ENCODE measurements at places on chromosomes 4 and X. TPM values are rescaled to one million over a fixed set of nuclear protein-coding genes. Genes with fewer than 3 reads are reported as not detected.

DNA sequence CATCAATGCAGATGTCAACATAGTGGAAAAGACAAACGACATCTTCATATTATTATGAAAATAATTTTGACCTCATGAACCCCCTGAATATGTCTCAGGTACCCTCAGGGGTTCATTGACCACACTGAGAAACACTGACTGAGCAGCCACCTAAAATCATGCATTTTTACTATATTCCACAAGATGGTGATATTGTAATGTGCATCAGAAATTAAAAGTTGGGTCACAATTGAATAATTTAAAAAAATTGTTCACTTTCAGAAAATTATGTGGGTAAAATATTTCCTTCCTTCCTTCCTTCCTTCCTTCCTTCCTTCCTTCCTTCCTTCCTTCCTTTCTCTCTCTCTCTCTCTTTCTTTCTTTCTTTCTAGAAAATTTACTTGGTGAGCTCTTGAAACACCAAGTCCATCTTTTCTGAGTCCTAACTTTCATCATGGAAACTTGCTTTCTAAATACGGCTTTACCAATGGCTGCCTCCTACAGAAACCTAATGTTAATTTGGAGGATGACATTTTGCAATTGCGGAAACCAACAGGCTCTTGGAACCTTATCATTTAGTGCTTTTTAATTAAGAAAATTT lies 103.6 kb downstream of the RTL3 start:
- DNase-seq: no peak

DNA sequence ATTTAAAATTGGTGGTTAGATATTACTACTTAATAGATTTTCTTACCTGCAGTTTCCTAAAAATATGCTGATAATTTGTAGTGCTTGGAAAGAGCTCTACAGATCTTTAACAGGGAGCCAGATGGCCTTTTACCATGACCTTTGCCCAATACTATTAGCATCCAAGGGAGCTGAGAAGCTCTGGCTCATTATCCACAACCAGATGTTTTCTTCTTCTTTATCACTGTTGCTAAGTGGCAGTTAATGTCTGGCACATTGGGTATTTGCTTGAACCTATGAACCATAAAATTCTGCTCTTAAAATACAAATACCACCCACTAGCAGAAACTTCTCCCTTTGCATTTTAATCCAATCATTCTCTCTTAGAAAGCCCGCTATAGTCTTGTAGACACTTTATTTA lies 1480.3 kb downstream of the C4orf33 start:
- no peak for DNase-seq

DNA sequence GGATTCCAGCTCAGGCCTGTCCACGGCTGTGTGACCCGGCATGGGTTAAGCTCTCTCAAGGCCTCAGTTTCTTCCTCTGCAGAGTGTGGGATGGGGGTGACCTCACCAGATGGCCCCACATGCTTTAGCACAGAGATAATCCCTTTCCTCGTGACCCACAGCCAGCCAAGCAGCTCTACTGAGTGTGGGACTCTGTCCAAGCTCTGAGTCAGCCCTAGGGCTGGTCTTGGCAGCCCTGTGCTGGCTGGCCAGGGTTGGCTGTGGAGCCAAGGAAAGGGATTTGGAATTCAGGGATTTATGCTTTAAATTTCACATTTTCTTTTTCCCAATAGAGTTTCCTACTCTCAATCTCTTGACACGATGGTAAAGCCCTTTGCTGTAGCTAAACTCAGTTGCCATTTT lies 19.7 kb upstream of the SPON2 start:
- peak; percentile 90 for DNase-seq

DNA sequence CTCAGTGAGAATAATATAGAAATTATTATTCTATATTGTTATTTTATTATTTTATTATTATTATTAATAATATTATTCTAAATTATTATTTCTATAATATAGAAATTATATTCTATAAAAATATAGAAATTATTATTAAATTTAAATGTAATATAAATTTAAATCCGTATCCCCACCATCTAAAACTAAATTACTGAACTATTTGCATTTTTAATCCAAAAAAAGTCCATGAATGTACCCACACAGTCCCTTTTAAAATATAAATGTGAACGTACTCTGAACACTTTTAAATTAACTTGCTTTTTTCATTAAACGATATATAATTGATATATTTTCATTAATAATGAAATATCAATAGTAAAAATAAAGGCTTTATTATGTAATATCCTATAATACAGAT lies 248.3 kb upstream of the PCDH7 start:
- no peak for DNase-seq

DNA sequence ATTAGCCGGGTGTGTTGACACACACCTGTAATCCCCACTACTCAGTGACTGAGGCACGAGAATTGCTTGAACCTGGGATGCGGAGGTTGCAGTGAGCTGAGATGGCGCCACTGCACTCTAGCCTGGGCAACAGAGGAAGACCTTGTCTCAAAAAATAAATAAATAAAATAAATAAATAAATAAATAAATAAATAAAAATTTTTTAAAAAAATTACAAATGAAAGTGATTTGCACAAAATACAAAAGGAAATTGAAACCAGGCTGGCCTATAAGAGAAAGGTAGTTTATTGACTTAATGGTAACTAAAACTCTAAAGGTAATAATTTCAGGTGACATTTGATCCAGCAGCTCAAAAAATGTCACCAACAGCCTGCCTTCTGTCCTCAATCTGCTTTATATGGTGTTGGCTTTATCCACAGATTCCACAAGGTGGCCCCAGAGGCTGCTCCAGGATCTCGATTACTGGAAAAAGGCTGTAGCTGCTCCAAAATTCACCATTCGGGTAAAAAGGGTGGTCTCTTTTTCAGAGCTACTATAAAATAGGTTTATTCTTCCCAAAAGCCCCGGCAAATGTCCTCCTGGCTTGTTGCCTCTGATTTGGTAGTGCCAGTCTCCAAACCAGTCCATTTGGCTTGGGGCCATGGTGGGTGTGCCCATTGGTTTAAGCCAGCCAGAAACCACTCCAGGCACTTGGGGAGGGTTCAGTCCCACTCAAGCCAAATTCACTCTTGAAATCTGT lies 61.4 kb upstream of the TRIM2 start:
- DNase-seq: no peak

Gene ETDB
- not detected for total RNA-seq

Gene UGT2B11
- not detected for total RNA-seq

DNA sequence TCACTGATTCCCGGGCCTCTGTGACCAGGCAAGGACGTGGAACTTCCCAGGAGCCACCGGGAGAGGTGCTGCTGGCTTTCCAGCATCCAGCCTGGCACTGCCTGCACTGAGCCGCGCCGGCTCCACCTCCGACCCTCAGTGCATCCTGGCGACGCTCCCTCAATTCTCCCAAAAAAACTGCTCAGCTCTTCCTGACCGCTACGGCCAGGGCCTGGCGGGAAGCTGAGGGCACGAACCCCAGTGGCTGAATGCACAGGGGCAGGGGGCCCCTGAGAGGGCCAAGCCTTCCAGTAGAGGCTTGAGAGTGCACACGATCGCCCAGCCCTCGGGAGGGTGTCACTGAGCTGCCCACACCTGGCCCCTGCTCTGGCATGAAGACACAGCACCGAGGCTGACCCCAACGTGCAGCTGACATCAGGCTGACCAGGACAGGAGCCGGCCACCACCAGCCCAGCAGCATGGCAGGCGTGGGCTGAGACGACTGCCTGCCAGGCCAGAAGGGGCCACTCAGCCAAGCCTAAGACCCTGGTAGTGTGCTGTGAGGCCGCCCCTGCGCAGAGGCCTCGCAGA lies 6.9 kb downstream of the CTBP1 start:
- DNase-seq: peak; percentile 72

- DNase-seq: no peak
Measured at GRCh38 chrX:68462197-68462596, 28.9 kb upstream of the OPHN1 start.

- no peak for DNase-seq
Measured at GRCh38 chr4:152258804-152259708, 276.8 kb downstream of the FBXW7 start.

DNA sequence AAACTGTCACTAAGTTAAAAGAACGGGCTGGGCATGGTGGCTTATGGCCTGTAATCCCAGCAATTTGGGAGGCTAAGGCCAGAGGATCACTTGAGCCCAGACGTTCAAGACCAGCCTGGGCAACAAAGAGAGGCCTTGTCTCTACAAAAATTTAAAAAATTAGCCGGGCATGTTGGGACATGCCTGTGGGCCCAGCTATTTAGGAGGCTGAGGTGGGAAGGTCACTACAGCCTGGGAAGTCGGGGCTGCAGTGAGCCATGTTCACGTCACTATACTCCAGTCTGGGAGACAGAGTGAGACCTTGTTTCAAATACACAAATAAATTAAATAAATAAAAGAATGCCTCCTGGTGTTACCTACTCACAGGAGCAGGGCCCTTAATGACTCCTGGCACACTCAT lies 69.5 kb downstream of the APBB2 start:
- no peak for DNase-seq

- no peak for DNase-seq
Measured at GRCh38 chr4:56690393-56690792, 9.3 kb upstream of the HOPX start.

GRCh38 chr4:120691536-120691935 lies 231.0 kb downstream of the PRDM5 start:
- no peak for DNase-seq

DNA sequence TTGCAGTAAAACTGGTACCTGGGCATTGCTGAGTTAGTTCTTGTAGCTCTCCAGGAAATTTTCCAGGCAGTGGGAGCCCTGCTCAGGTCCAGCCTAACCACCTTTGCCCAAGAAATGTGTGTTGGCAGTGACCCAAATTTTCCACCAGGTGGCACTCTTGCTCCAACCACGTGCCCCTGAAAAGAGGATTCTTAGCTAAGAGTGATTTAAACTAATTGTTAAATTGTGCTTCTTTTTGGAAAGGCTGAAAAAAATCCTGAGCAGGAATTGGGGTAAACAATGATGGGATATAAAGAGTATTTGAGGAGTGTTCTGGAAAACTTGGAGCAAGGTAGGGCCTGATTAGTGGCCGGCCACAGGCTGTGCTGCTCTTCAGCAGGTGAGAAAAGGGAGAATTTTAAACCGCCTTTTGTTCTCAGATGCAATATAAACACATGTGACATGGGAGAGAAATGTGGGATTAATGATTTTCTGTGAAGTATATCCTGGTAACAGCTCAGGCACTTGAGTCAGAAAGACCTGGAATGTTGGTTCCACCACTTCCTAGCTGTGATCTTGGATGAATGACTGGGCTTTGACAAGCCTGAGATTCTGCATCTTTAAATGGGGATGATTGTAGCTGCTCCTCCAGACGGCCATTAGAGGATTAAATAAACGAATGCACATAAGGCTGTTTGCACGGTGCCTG lies 219.6 kb downstream of the PTTG2 start:
- peak; percentile 77 for DNase-seq

GRCh38 chr4:98298022-98298421 lies 36.8 kb downstream of the RAP1GDS1 start:
- no peak for DNase-seq

Gene RHOXF2
- not detected for total RNA-seq

GRCh38 chrX:47193475-47194193 lies at the start of gene UBA1:
TSS of gene UBA1 (plus strand) at chrX:47193829. CDS start at chrX:47198803, 4,974 bp downstream.
- DNase-seq: peak; percentile 99

DNA sequence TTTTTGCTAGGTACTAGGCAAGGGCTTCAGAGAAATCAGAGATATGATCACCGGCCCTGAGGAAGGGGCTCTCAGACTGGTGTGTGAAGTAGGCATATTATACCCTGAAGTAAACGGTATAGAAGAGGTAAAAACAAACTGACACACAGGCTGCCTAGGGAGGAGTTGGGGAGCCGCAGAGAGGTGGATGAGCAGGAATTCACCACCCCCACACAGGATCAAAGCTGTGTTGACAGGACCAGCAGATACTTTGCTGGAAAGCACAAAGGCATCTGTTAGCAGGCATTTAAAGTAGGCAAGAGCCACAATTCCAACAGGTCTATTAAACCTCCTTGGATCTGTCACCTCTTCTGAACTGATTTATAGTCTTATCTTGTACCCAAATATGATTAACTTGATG lies 71.8 kb upstream of the GPR34 start:
- DNase-seq: no peak

GRCh38 chrX:154730253-154730891 lies 20.5 kb downstream of the GAB3 start:
- DNase-seq: no peak
